ENCODE measurements at places on chromosomes 2 and 18.

DNA sequence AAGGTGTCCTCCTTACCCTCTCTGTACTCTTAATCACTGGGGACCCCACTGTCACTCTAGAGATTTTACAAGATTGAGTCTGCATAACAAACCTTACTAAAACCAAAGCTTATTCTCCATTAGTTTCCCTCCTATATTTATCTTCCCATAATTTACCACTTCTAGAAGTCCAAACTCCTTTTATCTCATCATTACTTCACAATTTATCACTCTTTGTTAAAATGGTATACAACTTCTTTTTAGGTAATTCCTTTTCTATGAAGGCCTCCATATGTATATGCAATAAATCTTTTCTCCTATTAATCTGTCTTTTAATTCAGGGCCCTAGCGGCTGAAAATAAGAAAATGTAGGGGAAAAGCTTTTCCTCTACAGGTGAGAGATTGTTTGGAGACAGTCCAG lies 152.4 kb downstream of the MSH2 start:
- DNase-seq: no peak

GRCh38 chr2:2027271-2027670 lies 283.0 kb upstream of the PXDN start:
- no peak for DNase-seq

DNA sequence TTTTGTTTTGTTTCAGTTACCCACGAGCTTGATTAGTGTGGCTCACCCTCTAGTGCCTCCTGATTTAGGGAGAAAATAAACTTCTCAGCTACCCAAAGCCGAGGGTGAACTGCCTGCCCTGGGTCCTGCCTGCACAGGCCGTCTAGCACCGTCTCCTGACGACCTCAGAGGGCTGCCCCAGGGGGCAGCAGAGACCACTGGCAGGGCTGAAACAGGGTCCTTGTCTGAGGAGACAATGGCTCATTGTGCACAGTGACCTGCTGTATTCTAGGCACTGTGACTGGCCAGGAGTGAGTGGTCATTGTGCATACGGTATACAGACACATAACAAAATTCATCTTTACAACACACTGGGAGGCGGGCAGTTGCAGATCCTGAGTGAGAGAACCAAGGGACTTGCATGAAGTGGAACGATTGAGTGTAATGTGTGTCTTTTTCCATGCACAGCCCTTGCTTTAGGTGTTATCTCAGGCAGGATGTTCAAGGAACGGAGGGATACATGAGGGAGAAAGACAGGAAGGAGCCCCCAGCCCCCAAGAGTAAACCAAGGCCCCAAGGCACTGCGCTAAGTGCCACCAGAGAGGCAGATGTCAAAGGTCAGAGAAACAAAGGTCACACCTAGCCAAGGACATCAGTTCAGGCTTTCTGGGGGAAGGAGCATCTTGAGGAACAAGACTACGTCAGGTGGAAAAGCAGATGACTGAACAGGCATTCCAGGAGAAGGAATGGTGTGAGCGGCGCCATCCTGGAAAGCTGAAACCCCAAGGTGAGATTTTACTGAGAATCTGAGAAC lies 421.3 kb downstream of the LPIN1 start:
- peak; percentile 28 for DNase-seq

- DNase-seq: peak; percentile 54
Observed at GRCh38 chr2:45607701-45608100, 3.4 kb downstream of the SRBD1 start.

- no peak for DNase-seq
Observed at GRCh38 chr2:184692141-184692734, 93.9 kb downstream of the ZNF804A start.

- no peak for DNase-seq
Observed at GRCh38 chr18:8946066-8946838, 156.2 kb upstream of the NDUFV2 start.

DNA sequence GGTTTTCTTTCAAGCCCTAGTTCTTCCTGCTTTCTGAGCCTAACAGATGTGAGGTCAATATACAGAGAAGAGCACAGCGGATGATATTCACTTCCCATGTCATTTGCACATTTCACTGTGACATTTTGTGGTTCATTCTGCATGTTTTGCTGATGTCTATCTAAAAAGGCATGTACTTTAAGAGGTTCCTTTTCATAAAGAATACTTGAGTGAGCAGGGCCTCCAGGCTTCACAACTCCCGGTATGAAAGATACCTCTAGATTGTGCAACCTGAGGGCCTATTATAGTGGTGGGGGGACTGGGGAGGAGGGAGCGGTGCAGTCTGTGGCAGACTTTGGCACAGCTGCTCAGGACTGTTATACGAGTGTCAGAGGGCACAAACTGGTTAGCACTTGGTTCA lies 54.6 kb downstream of the CPO start:
- DNase-seq: no peak

- no peak for DNase-seq
Observed at GRCh38 chr2:235577404-235578330, 83.8 kb downstream of the AGAP1 start.

DNA sequence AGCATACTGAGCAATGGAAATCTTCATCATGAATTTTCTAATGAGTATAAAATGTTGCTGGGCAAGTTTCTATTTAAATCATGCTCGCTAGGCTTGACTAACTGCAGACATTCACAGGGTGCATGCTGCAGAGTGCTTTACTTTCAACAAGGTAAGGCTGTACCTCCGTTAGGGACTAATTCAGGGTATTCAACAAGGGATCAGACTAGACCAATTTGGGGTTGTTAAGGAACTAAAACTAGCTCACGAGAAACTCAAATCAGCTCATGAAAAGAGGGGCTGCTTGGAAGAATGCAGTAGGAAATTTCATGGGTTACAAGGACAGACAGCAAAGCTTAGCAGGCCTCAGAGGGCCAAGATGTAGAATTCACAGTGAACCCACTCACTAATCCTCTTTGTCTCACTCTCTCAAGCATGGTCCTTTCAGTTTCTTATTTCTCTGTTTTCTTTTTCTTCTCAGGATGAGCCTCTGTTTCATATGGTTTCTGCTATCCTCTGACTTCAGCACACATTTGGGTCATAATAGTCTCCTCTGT lies 2.2 kb downstream of the MYO3B start:
- no peak for DNase-seq

- no peak for DNase-seq
Observed at GRCh38 chr2:60852282-60852860, 29.0 kb upstream of the REL start.

DNA sequence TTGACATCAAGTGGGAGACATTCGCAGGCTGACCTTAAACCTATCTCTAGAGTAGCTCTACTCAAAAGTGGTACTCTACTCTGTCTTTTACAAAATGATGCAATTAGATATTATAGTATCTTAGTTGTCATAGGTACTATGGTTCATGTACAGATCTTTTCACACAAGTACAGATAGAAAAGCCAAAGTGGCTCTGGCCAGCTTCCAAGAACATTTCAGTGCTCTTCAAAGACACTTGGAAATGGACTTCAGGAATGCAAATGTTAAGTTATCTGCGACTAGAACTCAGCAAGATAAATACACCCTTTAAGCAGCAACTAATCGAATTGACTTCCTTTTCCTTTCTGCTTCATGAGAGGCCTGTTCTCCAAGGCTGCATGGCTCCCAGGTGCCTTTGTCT lies 718.7 kb upstream of the FAM98A start:
- no peak for DNase-seq

DNA sequence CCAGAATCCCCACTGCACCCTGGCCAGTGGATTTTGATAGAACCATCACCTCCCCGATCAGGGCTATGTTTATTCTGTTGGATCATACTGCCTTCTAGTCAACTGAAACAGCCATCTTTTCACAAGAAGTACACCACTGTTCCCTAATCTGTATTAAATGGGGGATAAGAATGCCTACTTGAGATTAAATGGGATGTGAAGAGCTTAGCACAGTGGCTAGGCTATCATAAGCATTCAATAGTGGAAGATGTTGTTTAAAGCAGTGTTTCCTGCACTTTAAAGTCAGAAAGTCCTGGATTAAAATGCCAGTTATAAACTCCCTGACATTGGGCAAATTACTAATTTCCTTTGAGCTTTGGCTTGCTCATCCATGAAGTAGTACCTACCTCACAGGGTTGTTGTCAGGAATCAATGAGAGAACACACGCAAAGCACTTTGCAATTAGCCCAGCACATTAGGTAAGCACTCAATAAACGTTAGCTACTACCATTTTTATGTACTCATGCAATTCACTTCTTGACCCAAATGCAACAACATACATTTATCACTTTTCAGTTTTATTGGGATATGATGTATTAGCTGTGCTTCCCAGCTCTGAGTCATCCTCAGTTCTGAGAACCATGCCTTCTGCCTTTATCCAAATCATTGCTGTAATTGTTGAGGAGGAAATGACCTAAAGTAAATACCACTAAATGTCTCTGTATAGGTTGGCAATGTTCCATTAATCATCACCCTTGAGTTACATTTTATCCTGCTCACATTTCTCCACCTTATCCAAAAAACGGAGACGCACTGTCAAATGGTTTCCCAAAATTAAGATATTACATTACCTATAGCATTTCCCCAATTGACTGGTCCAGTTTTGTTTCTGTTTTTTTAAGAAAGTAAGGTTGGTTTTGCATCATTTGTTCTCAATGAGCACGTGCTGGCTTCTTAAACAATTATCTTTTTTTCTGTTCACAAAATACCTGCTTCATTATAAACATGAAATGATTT lies 2.1 kb downstream of the TMEM247 start:
- no peak for DNase-seq

DNA sequence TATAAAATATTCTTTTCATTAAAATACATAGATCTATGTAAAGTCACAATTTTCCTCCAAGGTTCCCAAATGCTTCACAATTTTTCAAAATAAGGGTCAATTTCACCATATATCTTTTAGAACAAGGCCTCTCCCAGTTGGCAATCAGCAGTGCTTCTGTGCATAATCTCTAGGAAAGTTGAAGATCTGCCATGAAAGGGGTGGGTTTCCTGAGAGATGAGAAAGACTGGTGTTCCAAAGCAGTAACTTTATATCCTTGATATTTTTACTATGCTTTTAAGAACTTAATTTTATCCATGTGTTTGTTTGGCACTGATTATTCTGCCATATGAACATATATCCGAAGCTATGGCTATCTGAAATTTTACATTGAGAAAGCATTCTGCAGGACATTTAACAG lies 199.4 kb upstream of the CYP26B1 start:
- DNase-seq: no peak

DNA sequence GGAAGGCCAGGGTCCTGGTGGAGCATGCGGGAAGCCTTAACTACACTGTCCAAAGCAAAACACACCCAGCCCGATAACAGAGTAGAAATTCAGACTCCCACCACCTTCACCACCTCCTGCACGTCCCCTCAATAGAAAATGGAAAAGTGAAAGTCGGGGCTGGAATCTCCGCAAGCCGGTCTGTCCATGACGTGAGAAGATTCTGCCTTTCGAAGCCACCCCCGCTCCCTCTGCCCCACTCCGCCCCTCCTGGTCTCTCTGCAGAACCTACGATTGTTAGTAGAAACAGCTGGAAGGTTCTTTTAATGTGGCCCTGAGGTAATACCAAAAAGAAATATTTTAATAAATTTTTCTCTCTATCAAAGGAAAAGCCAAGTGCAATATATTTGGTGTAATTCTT lies 116.4 kb downstream of the GBX2 start:
- no peak for DNase-seq

DNA sequence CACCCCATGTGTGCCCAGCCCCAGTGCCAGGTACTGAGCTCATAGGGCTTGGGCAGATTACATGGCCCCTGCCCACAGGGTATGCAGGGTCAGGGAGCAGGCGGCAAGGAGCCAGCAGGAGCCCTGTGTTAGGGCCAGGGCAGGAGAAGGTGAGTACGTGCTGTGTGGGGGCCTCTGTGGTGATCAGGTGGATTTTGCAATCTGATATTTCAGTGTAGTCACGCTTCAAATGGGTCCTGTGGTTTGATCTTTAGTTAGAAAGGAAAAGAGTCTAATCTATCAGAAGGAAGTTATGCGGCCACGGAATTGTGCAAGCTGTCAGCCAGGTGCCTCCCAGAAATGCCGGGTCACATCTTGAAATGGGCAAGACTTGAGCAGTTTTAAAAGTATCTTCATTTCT lies 13.9 kb downstream of the UBE2F start:
- no peak for DNase-seq

GRCh38 chr2:5698134-5698533 lies 6.0 kb downstream of the SOX11 start:
- DNase-seq: no peak

DNA sequence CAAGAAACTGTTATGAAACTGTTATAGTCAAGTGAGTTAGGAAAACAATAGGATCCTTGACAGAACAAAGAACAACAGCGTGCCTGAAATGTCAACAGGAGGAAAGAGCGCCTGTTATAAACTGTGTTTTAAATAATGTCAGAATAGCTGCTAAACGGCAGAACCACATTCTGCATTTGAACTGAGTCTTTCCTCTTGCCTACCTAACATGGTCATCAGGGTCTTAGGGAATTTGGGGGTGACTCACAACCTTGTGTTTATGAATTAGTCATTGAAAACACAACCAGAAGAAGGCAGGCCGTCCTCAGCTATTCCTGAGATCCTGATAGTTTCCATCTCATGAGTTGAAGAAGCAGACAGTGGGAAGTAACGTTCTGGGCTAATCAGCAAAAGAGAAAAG lies 222.0 kb upstream of the FN1 start:
- DNase-seq: no peak

GRCh38 chr2:173355132-173355865 lies 627 bp downstream of the CDCA7 start:
- DNase-seq: peak; percentile 61

GRCh38 chr2:47096451-47096850 lies 58.7 kb downstream of the STPG4 start:
- no peak for DNase-seq

DNA sequence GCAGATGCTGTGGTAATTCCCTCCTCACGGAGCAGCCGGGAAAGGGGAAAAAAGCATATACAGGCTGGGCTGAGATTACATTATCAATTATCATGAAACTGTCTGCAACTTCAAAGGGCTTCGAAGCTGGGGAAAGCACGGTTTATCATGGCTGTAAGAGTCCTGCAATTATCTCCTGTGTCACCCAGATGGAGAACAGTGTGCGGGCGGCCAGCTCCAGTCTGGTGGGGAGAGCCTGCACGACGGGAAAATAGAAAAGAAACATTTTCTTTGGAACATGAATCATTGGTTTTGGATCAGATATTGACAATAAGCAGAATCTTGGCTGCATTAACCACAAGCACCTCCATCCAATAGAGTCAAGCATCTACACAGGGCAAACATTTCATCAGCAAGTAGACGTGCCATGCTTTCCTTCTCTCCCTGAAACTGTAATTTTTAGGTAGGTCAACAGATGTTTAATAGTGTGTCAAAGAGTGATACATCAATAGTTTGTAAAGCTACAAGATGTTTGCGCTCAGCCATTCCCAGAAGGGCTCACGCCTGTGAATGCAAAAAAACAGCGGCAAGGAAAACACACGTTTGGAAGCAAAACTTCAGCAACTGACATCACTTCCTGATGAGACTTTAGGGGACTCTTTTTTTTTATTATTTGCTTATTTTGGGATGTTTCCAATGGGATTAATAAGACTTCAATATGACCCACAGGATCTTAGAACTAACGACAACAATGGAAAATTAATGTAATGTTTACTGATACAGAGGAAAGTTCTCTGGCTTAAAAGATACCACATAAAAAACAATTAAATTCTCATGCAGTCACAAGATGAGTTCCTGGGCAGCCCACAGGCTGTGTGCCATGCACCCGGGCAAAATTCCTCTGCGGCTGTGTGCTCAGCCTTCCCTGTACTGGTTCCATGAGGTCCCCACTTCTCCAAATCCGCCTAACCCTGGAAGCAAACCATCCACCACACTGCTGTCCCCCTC lies 111.0 kb upstream of the SALL3 start:
- no peak for DNase-seq
